Activated T-cell treated with anti-CD3 and anti-CD28 coated beads, Interleukin-2, amount 50 U/mL, for 48 hours (primary cell): ENCODE measurements at places on chromosomes 12 and 14.

DNA sequence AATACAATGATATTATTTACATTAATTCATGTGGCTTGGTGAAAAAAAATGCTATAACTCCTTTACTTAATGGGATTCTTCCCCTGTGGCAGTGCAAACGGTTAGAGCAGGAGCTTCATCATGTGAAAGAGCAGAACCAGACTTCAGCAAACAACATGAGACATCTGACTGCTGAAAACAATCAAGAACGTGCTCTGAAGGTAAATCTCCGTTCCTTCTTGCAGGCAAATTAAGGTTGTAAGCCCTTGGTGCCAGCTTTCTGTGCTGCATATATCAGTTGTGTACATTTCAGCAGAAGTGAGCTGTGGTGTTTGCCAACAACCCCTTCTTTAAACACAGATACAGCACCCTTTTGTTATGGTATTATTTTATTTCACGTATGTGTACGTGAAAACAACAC is 171.7 kb downstream of the MIPOL1 start:
- DNase-seq, result no peak

DNA sequence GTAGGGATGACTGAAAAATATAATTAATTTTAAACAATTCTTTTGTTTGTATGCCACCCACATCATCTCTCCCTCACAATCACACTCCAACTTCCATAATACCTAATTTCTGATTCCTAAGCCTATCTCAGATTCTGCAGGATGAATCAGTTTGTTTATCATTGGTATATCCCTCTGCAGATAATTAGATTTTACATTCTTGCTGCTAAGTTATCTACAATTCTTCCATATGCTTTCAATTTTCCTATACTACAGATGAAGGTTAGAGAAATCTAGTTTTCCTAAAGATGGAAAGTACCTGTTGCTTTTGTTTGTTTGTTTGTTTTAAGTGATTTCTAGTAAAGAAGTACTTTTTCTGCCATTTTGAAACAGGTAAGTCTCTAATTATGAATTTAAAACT is 105.3 kb downstream of the ANKS1B start:
- no peak for DNase-seq

- no peak for DNase-seq
Observed at GRCh38 chr12:51339750-51340149, 6.7 kb downstream of the CELA1 start.

DNA sequence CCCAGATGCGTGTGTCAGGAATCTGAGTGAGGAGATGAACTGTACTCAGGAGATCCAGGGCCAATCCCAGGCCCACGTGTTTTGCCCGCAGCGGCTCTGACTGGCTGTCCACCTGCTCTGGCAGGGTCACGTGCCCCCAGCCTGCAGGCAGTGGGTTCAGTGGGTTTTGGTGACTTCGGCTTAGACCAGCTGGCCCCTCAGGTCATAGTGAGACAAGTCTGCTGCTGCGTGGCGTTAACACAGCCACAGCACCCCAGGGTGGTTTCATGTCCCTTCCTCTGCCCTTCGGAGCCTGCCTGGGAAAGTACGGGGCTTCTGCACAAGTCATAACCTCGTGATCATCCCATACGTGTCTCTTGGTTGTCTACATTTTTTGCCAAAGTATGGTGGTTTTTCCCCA is 2.6 kb downstream of the FBRSL1 start:
- DNase-seq, result no peak

GRCh38 chr14:26593357-26593756 is 4.5 kb downstream of the NOVA1 start:
- no peak for DNase-seq

DNA sequence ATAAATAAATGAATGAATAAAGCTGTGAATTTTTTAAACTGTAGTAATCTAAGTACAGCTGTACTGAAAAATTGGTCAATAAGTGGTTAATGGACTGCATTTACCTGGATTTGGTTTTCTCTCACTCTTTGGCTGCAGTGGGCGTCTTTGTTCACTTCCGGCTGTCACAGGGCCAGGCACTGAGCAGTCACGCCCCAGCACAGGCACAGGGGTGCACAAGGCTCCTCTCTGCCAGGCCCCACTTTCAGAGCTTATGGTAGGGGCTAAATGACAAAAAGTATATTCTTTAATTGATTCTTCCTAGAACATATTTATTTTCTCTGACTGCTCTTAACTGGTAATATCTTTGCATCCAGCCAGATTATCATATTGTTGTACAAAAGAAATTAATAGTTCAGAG is 70.6 kb upstream of the DYNC1H1 start:
- no peak for DNase-seq

DNA sequence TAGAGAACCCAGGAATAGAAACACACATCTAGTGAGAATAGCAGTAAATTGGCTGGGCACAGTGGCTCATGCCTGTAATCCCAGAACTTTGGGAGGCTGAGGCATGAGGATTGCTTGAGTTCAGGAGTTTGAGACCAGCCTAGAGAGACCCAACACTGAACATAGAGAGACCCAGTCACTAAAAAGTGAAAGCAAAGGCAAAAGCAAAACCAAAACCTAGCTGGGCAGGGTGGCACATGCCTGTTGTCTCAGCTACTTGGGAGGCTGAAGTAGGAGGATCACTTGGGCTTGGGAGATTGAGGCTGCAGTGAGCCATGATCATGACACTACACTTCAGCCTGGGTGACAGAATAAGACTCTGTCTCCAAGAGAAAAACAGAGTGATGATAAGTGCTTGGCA is 37.5 kb upstream of the MIS18BP1 start:
- no peak for DNase-seq

GRCh38 chr14:102181187-102181586 is 41.5 kb downstream of the WDR20 start:
- no peak for DNase-seq
